T-helper 2 cell (primary cell): ENCODE measurements at places on chromosomes 7 and 10.

GRCh38 chr10:97731346-97732051 lies 5.4 kb upstream of the ZFYVE27 start:
- DNase-seq, result peak; percentile 26

DNA sequence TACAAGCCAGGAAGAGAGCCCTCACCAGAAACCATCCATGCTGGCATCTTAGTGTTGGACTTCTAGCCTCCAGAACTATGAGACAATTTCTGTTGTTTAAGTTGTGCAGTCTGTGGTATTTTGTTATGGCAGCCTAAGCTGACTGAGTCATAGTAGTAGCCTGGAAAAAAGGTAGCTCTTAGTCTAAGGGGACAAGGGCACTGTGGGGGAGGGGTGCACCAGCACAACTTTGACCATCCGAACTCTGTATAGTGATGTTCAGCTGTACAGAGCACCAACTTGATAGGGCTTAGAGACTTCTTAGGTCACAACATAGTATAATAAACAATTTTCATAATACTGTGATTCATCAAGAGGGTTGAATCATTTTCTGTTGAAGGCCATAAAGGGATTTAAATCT lies 14.3 kb downstream of the EIF4EBP2 start:
- no peak for DNase-seq

GRCh38 chr10:29669149-29669548 lies 34.4 kb upstream of the SVIL start:
- no peak for DNase-seq

DNA sequence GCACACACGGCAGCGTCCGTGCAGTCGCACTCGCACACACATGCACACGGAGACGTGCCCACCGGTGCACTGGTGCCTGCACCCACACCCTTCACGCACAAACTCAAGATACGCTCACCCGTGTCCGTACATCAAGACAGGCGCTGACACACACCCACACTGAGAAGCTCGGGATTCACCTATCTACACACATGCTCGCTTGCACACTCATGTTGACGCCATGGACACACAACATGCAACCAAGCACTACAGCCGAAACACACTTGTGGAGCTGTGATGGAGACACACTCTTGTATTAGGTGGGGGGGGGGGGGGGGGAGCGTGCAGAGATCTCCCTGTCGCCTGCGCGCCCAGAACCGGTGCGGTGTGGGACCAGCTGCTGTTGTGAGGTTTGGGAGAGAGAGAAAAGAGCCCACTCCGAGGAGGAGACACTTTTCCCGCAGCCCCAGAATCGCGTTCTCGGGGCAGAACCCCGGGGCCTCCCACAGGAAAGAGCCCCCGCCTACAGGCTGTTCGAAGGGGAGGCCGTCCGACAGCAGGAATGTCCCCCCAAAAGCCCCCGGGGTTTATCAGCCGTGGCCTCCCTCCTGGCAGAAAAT lies 605 bp upstream of the NFKB2 start:
- DNase-seq, result no peak

GRCh38 chr7:151632750-151633515 lies 113.2 kb upstream of the RHEB start:
- DNase-seq, result peak; percentile 92
